Hematopoietic multipotent progenitor cell treated with erythropoietin and hydrocortisone succinate and interleukin-3 and kit ligand, for 17 days (in vitro differentiated cells): ENCODE measurements at places on chromosomes 16 and 17.
A peak's percentile ranks its signal among the peaks of the same experiment; 100 is the strongest.

DNA sequence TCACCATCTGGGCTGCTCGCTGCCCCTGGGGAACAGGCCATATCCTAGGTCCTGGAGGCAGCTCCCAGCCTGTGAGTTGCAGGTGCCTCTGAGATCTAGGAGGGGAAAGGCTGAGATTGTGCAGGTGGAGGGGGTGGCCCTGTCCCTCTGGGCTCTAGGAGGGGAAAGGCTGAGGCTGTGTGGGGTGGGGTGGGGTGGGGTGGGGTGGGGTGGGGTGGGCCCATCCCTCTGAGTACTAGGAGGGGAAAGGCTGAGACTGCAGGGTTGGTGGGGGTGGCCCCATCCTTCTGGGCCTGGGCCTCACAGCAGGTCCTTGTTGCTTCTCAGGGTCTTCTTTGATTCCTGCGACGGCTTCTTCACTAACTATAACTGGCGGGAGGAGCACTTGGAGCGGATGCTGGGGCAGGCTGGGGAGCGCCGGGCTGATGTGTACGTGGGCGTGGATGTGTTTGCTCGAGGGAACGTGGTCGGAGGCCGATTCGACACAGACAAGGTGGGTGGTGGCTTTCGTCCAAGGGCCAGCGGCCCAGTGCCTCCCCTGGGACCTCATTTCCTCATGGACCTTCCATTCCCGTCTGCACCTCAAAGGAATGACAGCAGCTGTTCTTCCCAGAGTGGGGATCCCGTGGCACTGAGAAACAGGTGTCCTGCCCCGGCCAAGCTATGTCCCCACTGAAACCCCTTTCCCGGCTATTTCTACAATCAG is 7.1 kb downstream of the ENGASE start:
- no peak for DNase-seq

DNA sequence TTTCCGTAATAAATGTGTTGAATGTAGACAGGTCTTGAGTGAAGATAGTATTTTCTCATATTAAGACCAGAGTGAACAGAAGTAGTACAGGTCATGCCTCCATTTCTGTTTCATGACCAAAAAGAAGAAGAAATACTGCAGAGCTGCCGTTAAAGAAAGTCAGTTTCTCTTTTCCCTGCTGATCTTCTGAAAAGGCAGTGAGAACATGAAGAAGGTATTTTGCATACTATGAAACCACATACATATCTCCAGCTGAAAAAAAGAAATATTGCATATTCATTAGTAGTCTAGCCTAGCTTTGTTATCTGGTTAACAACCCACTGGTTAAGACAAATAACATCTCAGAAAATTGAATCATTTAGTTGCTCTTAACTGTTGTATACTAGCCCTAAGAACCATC is 138.4 kb downstream of the PHKB start:
- DNase-seq = no peak

DNA sequence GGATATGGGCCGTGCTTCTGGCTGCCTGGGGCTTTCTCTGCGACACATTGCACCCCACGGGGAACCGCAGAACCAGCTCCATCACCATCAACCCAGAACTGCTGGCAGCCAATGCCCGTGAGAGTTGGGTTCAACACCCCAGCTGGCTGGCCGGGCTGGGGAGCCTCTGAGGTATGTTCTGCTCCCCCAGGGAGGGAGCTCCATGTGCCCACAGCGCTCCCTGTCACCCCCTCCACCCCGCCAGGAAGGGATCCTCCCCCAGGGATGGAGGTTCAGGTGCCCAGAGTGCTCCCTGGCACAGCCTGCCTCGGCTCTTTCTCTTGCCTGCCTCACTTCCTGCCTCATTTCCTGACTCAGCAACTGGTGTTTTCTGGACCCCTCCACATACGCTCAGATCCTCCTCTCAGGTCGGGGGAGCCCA is 24.2 kb upstream of the MPRIP start:
- no peak for DNase-seq

DNA sequence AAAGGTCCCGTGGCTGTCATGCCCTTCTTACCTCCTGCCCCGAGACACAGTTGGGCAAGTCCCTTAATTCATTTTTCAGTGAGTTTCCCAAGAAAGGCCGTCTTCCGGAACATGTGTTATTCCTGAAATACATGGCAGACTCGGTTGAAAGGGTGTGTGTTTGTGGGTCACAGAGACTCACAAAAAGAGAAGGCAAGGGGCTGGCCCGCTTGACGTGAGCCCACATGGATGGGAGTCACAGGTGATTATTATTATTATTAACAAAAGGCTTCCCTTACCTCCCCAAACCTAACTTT is 34.1 kb upstream of the CCR7 start:
- no peak for DNase-seq

- DNase-seq = no peak
These were observed 9.9 kb downstream of the TNS4 start for GRCh38 chr17:40491486-40491885.

GRCh38 chr17:74859459-74860228 is at the start of gene GRIN2C:
GRIN2C (minus strand) TSS chr17:74859885; CDS start chr17:74855092, 4,793 bp downstream.
- no peak for DNase-seq

- DNase-seq = no peak
These were observed 221.2 kb downstream of the NTN1 start for GRCh38 chr17:9242497-9242881.

- peak; percentile 57 for DNase-seq
These were observed 1.3 kb upstream of the SOCS1 start for GRCh38 chr16:11257131-11257938.

DNA sequence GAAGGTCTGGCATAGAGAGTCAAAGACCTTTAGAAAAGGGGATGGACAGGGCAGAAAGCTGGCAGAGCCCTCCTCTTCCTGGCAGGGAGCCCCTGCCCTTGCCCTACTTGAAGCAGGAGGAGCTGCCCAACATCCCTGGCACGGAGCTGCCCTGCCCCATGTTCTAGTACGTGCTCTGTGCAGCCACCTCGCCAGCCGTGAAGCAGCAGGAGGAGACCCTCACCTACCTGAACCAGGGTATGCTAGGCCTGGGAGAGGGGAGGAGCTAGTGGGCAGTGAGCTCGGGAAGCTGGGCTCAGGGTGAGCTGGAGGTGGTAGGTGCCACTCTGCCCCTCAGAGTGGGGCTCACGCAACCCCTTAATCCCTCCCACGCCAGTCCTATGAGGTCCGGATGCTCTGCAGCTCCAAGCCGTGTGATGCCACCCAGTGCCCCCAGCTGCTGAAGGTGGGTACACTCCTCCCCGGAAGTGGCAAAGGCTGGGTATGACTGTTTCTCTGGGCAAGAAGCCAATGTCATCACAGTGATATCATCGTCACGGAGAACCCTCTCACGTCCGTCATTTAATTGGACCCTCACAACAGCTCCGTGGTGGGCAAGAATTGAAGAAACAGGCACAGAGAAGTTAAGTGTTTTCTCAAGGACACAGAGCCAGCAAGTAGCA is 12.7 kb upstream of the STAC2 start:
- DNase-seq = no peak

DNA sequence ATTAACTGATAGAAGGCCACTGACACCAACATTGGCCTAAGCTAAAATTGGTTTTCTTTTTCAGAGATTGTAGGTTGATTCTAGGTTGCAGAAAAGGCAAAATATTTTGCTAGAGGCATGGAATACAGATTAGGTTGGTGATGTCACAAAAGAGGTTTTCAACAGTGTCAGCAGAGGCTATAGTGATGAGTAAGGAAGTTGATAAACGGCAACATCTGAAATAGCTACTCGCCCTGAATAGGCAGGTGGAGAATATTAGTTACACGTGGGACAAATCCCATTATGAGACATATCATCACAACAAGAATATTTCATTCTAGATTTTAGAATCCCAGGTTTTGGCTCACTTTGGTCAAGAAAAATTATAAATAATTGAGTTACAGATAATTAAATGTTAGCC is 1.5 kb upstream of the TOM1L1 start:
- no peak for DNase-seq

DNA sequence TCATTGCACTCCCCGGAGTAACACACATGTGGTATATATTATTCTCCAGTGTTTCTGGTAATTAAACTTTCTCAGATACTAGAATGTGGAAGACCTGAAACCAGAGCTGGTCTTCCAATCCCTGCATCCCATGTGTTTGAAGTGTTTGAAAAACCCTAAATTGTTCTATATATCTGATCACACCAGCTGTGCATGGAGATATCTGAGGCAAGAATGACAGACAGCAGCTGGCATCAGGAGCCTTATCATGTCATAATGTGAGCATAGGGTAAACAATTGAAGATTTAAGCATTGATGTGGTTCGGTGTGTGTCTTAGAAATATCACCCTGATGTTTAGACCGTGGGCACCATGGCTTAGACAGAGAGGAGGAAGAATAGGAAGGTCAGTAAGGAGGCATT is 251.0 kb downstream of the CDH11 start:
- DNase-seq = no peak

DNA sequence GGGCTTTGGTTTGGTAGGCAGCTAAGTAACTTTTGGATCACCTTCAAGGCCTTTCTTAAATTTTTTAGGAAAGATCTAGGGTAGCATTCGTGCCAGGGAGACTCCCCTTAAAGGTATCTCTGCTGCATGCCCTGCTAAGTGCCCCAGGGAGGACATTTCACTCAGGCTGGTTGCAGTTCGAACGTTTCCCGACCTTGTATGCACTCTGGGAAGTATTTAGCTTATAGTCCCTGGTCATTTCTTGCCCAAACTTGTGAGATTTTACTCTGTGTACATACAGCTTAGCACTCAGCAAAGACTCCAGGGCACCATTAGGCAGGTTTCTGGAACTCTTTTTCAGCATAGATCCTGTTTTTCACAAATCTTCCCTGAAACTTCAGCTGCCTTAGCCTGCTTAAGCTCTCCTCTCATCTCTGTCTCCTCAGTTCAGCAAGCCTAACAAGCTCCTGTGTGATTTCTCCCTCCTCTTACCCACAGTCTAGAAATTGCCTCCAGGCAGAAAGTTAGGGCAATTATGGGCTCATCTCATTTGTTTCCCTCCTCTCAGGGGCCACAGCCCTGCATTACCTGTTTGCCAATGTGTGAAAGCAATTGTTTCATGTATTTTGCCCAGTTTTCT is 84.6 kb downstream of the MRTFB start:
- DNase-seq = no peak

DNA sequence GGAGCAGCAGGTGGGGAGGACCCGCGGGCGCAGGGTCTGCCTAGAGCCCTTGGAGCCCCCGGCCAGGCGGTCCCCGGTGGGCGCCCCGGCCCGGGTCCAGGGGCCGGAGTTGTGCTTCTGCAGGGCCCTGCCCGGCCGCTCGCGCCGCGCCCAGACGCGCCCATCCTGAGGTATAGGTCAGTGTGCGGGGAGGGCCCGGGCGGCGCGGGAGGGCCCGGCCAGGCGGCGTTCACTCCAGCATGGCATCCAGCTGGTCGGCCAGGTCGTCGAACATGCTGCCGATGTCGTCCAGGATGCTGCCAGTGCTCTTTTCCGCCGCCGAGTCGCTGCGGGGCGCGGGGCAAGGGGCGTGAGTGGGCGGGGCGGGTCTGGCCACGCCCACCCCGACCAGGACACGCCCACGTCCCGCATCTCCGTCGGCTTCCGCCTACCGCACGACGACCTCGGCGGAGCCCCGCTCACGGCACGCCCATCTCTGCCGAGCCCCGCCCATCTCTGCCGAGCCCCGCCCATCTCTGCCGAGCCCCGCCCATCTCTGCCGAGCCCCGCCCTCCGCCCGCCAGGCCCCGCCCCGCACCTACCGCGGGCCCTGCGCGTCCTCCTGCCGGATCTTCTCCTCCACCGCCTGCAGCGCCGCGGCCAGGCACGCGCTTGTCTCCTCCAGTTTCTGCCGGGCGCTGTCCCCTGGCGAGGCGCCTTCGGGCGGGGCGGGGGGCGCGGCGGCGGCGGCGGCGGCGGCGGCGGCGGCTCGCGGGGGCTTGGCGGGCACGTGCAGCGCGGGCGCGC is 17.9 kb downstream of the CASKIN1 start:
- peak; percentile 23 for DNase-seq

- no peak for DNase-seq
These were observed 348.0 kb upstream of the TNRC6C start for GRCh38 chr17:77610518-77610893.

- DNase-seq = no peak
These were observed 30.1 kb upstream of the GAA start for GRCh38 chr17:80071116-80071841.

GRCh38 chr17:3026125-3026855 is 37.1 kb downstream of the OR1D5 start:
- DNase-seq = no peak

DNA sequence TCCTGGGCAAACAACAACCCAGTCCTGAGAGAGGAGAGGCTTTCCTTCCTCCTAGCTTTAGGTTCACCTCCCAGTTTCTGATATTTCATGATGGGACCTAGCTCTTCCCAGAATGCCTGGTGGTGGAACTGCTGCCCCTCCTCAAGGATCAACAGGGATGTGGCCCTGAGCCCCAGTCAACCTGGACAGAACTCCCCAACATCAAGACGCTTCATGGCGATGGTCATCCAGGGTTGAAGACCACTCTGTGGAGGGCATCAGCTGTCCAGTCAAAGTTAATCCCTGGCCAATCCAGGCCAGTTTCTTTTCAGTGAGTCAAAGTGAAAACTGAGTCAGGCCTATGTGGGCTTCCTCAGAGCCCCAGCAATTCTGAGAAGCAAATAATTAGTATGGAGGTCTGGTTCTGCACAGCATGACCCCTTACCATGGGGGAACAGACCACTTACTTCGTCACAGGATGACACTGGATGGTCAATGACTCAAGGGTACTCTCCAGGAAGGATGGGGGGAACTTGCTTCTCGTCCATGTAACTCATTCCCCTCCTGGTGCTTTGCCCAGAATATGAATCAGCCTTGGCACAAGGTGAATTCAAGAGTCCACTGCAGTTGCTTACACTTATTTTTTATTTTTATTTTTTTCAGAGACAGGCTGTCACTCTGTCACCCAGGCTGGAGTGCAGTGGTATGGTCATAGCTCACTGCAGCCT is 14.7 kb upstream of the XYLT2 start:
- no peak for DNase-seq

- no peak for DNase-seq
These were observed at the start of gene CCL7 for GRCh38 chr17:34269969-34270368. CCL7 (plus strand) TSS chr17:34270221; CDS start chr17:34270291, 70 bp downstream.

DNA sequence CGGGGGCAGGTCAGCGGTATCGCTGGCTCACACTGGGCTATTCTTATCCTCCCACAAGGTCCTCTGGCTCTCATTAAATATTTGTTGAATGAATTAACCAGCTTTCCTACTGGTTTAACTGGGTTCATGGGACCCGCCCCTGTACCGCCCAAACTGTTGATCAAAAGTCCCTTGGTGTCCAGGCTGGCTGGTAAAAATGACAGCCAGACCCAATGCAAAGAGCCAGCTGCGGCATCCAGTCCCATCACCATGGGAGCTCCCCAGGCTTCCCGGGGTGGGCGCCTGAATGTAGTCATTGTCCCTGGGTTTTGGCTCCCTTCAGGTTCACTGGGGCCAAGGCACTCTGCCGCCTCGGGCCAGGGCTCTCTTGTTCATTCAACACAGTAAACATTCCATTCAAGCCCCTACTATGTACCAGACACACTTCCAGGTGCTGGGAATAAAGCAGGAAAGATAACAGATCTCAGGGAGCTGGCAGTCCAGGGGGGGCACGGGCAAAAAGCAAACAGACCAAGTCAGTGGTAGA is 11.7 kb upstream of the ATP2C2 start:
- no peak for DNase-seq

DNA sequence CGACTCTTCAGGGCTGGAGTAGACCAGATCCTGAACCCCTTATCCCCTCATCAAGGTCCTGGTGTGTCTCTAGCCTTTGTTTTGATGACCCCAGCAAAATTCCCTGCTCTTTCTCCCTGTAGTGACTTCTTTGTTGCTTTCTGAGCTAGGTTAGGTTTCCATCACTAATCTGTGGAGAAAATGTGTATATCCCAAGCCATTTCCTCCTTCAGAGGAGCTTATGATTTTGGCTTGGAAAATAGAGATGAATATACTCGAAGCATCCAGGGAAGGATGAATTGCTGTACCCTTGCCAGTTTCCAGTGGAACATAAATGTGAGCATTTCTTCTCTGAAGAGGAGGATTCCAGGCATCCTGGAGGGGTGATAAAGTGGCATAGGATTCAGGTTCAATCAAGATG is 55.8 kb downstream of the KSR1 start:
- no peak for DNase-seq
